Activated T-cell treated with anti-CD3 and anti-CD28 coated beads for 4 hours (primary cell): ENCODE measurements at places on chromosomes 2 and 18.

- no peak for DNase-seq
Observed at GRCh38 chr2:113854970-113855740, 34.7 kb upstream of the ACTR3 start.

- no peak for DNase-seq
Observed at GRCh38 chr2:126827371-126827770, 71.3 kb upstream of the TEX51 start.

DNA sequence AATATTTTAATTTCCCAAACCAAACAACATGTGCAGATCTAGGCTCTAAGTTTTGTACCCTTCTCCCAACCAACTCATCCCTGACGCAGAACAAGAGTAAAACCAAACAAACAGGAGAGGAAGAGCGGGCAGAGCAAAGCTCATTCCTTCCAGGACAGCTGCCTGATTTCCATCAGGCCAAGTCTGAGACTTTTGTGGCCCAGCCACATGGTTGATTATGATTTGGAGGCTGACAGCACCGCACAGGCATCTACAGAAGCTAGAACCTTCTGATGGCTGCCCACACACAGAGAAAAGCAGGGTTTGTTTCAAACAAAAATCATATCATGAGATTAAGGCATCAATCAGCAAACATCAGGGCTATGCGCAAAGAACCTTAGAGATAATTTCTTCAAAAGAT is 262.6 kb downstream of the TNS1 start:
- no peak for DNase-seq

- no peak for DNase-seq
Observed at GRCh38 chr2:130796290-130796689, 40.4 kb upstream of the ARHGEF4 start.

- peak; percentile 54 for DNase-seq
Observed at GRCh38 chr2:46650556-46651001, 171.2 kb downstream of the TMEM247 start.

GRCh38 chr2:119429225-119429981 is 2.3 kb upstream of the TMEM37 start:
- no peak for DNase-seq

DNA sequence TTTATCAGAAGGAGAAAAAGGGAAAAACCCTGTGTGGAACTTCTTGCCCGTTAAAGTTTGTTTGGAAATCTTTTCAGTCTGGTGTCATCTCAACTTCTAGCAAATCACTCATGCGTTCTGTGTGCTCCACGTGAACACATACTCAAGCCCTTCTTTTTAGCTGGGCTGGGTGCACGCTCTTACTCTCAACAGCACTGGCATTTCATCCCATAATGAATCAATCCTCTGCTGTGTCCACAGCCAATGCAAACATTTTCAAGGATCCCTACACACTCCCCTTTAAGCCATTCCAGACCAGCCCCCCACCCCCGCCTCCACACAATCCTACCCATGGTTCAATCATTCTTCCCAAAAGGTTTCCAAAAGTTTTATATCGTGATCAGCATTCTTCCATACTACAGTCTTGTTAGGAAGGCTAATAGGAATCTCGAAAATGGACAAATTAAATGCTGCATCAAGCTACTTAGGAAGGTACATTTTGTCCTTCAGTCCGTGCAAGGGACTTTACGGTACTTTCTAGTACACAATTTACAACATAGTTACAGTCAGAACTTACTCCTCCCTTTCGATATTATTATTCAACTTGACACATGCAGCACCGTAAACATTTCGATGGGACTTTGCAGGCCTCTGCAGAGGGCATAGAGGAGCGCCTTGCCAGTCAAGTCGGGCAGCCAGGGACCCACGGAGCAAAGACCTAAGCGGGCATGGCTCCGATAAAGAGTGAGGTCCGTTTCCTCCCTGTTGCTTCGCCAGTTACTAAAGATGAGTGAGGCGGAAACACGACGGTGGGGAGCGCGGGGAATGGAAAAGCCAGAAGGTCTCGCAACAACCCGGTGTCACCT is 1.4 kb downstream of the PTGR3 start:
- DNase-seq: peak; percentile 20
